ENCODE measurements at places on chromosomes 1 and 21. TPM values are rescaled to one million over a fixed set of nuclear protein-coding genes. Genes with fewer than 3 reads are reported as not detected.
A peak's percentile ranks its signal among the peaks of the same experiment; 100 is the strongest.

Gene UQCRHL
- total RNA-seq = 4.7 TPM

Gene NHLH1
- not detected for total RNA-seq

DNA sequence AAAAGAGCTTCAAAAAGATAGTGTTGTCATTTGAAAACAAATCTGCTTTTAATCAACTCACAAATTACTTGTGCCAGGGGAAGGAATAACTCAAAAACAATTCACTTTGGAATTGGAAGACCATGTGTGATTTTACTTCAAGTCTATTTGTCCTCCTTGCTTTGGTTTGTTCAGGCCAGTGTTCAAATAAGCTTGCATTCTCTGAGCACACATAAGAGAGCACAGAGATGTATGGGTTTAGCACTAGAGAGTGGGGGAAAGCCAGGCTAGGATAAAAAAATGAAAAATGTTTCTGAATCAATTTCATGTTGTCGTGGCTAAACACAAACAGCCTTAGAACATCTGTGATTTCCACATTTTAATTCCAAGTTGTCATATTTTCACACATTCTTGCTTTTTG is 325.7 kb upstream of the LYPLAL1 start:
- DNase-seq = no peak

GRCh38 chr1:98559291-98559690 is 102.2 kb upstream of the SNX7 start:
- DNase-seq = no peak

GRCh38 chr1:230086151-230086550 is 19.1 kb downstream of the GALNT2 start:
- DNase-seq = no peak

GRCh38 chr1:23062271-23062670 is 43.0 kb downstream of the KDM1A start:
- no peak for DNase-seq

Gene TPTE
- total RNA-seq = not detected

Gene KPRP
- not detected for total RNA-seq

GRCh38 chr1:171581226-171581625 is 40.8 kb upstream of the MYOCOS start:
- DNase-seq = no peak

GRCh38 chr1:109500941-109501381 is 7.1 kb downstream of the CYB561D1 start:
- no peak for DNase-seq

Gene ZSWIM5
- 0.12 TPM for total RNA-seq

- no peak for DNase-seq
Measured at GRCh38 chr21:45078371-45078770, 4.0 kb downstream of the ADARB1 start.

Gene SMIM1
- not detected for total RNA-seq

- peak; percentile 14 for DNase-seq
Measured at GRCh38 chr21:34613679-34614627, 960 bp downstream of the RCAN1 start.

DNA sequence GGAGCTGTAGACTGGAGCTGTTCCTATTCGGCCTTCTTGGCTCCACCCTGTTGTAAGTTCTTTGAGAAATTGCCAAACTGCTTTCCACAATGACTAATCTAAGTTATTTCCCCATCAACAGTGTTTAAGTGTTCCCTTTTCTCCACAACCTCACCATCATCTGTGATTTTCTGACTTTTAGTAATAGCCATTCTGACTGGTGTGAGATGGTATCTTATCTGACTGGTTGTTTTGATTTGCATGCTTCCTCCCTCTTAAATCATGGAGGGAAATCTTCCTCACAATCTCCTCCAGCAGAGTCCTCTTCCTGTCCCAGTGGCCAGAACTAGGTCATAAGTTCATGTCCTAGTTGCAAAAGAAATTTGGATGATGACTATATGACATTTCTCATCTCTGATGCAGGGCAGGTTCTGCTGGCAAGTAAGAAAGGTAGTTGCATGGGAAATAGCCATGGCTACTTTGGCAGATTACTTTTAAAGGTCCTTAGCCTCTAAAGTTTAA is 294.0 kb downstream of the LRRC40 start:
- DNase-seq = no peak

GRCh38 chr1:106608841-106609240 is 447.6 kb upstream of the PRMT6 start:
- no peak for DNase-seq

Gene TAS1R1
- not detected for total RNA-seq

DNA sequence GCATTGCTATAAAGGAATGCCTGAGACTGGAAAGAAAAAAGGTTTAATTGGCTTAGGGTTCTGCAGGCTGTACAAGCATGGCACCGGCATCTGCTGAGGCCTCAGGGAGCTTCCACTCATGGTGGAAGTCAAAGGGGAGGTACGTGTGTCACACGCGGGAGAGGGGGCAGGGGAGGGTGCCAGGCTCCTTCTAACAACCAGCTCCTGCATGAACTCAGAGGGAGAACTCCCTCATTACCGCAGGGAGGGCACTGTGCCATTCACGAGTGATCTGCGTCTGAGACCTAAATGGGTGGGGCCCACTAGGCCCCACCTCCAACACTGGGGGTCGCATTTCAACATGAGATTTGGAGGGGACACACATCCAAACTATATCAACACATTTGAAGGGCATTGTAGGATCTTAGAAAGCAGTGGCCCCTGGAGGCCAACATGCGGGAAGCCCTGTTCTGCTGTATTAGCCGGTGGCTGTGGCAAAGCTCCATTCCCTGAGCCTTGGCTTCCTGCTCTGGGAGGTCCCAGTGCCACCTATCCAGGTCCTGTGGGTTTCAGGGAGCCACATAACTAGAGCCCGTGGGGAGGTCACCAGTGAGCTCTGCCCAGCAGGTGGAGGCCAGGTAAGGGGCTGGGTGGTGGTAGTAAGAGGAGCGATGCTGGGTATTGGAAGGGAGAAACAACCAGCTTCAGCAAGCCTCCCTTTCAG is 10.0 kb downstream of the WNT3A start:
- DNase-seq = no peak

Gene ILF2
- 372 TPM for total RNA-seq

- no peak for DNase-seq
Measured at GRCh38 chr1:167544447-167545093, 9.0 kb downstream of the CREG1 start.

Gene EPS8L3
- not detected for total RNA-seq

Gene SETD4
- total RNA-seq = 12.1 TPM

DNA sequence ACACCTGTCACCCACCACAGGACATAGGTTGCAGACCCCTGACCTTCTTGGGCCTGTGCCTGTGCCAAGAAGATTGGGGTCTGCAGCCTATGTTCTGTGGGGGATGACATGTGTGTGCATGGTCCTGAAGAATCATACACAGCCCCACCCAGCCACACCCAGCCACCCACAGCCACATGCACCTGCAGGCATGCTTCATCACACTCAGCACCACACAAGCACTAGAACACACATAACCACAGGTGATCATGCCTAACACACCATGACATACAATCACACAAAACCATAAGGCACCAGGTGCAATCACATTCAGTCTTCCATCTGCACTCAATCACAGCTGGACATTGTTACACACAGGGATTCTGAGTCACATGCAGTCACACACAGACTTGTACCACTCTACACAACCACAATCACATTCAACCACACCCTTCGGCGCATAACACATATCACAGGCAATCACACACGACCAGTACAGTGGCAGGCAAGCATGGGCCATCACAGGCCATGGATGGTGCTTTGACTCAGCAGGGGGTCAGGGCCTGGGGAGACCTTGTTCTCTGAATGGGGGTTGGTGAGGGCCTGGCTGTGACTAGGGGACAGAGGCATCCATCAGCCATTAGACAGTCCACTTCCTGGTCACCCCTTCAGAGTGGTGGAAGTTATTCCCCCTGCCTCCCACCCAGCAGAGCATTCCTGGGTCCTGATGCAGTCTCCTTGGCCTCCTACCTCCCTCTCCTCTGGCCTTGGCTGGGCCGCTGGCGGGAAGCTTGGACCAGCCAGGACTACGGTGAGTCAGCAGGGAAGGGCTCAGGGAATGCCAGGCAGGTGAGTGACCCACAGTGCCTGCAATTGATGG is 44.3 kb upstream of the EPS8L3 start:
- peak; percentile 99 for DNase-seq

DNA sequence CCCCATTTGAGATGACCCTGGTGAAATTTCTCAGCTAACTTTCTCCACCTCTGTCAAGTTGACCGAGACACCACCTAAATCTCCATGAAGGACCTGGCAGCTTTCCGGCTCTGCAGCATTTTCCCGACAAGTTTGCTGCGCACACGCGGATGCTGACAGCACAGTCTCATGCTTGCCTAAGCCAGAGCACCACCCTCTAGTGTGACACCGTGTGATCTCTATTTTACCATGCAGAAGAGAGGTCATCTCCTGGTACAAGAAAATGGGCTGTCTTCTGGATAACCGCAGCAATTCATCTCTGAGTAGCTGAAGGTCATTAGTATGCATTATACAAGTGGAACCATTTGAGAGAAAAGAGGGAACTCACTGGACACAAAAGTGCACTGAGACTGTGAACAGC is 38.9 kb upstream of the H6PD start:
- DNase-seq = no peak

Gene L1TD1
- not detected for total RNA-seq

Gene TMEM82
- not detected for total RNA-seq

Gene HRNR
- total RNA-seq = not detected

GRCh38 chr1:221162352-221162751 is 283.1 kb downstream of the HLX start:
- no peak for DNase-seq

- peak; percentile 76 for DNase-seq
Measured at GRCh38 chr1:67468066-67468718, 38.0 kb upstream of the SERBP1 start.

- DNase-seq = peak; percentile 87
Measured at GRCh38 chr1:40308036-40308727, 8.9 kb downstream of the COL9A2 start.

All from MG63 (cell line).